Pons (tissue), 1 donor: ENCODE measurements at places on chromosomes 1 and 21.

DNA sequence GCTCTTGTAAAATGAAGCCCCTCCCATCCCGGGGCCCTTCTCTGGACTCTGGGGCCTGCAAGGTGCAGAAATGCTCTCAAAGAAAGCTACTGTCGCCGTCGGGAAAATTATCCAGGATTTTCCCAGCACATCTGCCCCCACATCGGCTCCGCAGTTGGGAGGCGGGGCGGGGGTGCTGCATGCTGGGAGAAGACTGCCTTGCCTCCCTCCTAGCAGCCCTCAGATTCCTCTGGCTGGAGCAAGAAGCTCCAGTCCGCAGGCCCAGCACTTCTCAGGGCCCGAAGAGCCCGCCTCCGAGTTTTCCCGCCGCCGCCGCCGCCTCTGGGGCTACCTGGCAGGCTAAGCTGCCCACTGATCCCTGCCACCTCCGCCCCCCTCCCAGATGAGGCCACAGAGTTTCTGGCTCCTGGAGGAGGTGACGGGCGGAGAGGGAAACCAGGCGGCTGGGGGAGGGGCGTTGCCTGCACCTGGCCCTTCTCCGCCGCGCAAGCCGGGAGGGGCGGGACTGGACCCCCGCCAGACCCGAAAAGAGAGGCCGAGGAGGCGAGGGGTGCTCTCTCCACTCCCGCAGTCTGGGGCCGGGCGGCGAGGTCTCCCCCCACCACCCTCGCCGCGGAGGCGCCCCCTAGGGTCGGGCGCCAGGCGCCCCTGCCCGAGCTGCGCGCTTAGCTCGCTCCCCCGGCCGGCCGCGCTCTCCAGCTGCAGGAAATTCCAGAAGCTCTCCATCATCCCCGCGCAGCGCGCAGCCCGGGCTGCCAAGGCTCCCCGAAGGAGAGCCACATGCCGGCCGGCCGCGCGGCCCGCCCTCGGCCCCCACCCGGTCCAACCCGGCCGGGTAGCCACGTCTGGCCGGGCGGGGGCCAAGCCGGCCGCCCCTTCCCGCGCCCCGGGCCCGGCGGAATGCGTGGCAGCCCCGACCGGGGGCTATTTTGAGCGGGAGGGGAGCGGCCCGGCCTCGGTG lies 28.8 kb downstream of the AHDC1 start:
- no peak for DNase-seq

DNA sequence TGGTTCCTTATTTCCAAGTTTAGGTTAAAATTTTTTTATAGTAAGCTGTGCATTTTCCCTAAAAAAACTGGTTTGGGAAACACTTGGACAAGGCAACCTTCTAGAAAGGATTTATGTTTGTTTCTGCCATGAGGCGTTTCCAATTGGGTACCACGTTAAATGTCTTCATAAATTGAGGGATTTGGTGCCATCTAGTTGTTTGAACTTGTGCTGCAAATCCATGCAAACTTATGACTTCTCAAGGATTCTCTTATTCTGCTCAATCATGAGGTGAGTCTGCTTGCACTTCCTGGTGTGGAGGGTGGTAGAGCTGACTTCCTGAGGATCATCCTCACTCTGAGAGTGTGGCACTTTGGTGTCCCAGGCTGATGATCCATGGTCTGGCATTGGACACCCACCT lies 123.3 kb downstream of the PCNX2 start:
- peak; percentile 30 for DNase-seq

DNA sequence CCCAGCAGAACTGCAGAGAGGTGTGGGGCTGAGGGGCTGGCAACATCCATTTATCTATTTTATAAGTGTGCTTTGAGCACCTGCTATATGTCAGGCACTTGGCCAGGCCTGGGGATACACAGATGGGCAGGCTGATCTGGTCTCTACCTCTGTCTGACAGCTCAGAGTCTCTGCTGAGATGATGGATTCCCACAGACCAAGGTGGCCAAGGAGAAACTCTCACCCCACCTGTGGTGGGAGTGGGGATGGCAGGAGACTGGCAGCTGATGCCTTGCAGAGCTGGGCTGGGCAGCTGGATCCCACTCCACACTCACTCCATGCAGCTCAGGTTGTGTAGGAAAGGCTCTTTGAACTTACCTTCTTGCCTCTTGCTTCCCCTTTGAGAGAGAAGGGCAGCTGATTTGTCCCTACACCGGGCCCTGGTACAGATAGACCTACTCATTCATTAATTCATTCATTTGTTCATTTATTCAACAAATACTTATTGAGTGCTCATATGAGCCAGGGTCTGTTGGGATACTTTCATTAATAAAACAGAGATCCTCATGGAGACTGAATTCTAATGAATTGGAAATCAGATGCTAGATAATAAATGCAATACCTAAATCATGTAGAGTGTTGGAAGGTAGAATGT lies 9.0 kb downstream of the ADORA1 start:
- no peak for DNase-seq

- DNase-seq, result peak; percentile 97
These were observed 37.9 kb upstream of the BTG2 start for GRCh38 chr1:203267347-203267846.

GRCh38 chr1:111369177-111369576 lies 58.4 kb downstream of the OVGP1 start:
- DNase-seq, result no peak

DNA sequence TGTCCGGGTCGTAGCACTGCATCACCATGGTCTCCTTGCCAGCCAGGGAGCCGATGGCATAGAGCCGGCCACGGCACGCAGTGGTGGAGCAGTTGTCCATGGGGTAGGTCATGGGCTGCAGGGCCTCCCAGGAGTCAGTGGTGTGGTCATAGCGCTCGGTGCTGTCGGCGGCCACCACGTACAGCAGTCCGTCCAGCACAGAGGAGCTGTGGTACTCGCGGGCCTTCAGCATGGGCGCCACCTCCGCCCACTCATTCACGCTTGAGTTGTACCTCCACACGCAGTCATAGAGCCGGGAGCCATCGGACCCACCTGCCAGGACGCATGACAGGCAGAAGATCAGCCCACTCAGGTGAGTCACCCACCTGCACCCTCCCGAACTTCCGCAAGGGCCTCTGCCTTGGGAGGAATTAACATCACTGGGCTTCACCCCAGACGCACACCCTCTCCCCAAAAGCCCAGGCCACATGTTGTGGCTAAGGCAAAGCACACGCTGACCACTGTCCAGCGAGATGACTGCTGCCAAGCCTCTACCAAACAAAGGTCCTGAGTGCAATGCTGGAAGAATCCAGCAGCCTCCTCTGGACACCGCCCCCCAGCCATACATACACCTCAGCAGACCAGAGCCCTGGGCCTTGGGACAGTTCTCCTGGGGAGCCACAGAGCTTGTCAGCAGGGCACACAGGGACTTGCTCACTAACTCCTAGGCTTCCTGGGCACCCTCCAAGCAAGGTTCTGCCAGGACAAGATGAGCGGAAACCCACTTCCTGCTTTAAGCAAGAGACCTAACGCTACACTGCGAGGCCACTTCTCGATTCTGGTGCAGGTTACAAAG lies 3.3 kb downstream of the KLHL21 start:
- peak; percentile 41 for DNase-seq

- DNase-seq, result no peak
These were observed at the start of gene LAMC1 for GRCh38 chr1:183023146-183023600. TSS of gene LAMC1 (plus strand) at chr1:183023420. CDS start at chr1:183023717, 297 bp downstream.

GRCh38 chr1:234734869-234735268 lies 124.9 kb upstream of the IRF2BP2 start:
- no peak for DNase-seq

- no peak for DNase-seq
These were observed 3.8 kb upstream of the HPCAL4 start for GRCh38 chr1:39695016-39695415.

- no peak for DNase-seq
These were observed 86.1 kb downstream of the TTLL7 start for GRCh38 chr1:83912876-83913275.

- no peak for DNase-seq
These were observed 38.0 kb downstream of the KDM1A start for GRCh38 chr1:23057301-23057700.

- no peak for DNase-seq
These were observed 7.8 kb upstream of the CASZ1 start for GRCh38 chr1:10803971-10804820.

- DNase-seq, result no peak
These were observed 4.4 kb upstream of the ACOT7 start for GRCh38 chr1:6397844-6398441.

DNA sequence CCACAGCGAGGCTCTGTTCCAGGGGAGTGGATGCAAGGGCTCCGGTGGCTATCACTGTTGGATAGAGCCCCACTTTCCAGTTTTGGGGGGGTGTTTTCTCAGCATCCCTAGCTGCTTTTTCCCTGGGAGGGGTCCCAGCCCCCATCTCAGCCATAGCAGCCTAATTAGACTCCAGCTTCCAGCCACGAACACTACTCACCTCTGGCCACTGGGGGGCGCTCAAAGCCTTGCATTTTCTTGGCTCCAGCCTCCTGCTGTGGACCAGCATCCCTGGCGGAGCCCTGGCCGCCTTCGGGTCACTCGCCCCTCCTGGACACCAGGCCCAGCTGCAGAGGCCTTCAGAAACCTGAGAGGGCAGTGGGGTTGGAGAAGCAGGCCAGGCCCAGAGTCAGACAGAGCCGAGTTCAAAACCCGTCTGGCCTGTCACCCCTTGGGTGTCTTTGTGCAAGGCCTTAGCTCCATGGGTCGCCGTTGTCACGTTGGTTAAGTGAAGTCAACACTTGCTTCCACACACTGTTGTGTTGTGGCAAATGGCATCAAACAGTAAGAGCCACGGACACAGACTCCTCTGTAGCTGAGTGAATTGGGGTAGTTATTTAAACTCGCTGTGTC lies 93.5 kb upstream of the ACTL8 start:
- peak; percentile 54 for DNase-seq

DNA sequence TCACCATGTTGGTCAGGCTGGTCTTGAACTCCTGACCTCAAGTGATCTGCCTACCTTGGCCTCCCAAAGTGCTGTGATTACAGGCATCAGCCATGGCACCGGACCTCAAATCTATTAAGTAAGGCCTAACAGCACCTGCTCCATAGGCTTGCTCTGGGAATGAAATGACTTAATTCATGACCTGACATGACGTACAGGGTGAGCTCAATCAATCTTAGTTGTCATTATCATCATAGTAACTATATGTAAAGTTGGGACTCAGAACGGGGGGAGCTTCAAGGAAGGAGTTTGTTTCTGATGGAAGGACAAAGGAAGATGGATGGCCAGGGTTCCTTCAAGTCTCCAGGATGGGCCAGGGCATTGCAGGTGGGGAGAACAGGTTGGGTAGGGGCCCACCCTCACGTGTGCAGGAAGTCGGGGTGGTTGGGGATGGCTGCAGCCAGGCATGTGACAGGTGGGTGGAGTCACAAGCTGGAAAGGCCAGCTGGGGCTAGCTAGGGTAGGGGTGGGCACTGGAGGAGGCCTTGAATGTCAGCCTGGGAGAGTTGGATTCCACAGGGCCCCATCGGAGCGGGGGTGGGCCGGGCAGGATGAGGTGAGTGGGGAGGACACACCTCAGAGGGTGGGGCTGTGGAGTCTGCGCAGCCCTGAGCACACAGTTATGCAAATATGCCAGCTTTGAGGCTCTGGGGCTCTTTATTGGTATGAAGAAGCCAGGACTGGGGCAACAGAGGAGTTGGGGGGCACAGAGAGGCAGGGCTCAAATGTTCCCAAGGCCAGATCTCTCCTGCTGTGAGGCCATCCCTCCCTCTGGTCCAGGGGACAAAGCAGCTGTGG lies 9.6 kb downstream of the TRIM62 start:
- no peak for DNase-seq

GRCh38 chr1:213444224-213444623 lies 393.2 kb downstream of the RPS6KC1 start:
- no peak for DNase-seq
